ENCODE measurements at places on chromosomes 4 and X.

DNA sequence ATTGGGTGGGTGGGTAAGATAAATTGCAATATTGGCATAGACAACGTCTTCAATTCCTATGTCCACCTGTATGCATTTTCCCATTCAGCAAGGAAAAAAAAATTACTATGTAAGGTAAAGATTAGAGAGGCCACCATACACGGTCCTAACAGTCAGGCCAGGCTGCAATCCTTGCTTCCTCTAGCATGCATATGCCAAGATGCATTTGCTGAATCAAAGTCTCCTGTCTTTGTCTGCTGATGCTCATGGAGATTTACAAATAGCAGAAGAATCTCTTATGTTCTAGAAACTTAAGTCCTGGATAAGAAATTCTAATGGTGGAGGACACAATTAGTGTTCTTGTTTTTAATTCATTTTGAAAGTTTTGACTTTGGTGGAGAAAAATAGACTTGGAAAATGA is 206.8 kb downstream of the PDGFC start:
- no peak for DNase-seq

DNA sequence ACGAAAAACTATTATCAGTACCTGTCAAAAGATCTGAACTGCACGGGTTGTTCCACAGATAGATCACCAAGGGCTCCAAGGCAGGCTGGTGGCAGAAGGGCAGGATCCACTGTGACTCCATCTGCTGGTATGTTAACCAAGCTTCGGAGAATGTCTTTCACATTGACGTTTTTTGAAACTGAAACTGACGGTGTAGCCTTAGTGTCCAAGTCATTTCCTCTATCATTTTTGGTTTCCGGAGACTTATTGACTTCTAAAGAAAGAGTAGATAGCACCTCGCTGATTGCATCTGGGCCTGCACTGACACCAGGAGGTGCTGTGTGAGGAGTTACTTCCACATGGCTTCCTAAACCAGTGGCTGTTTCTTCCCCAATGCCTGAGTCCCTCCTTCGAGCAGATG is 186.9 kb downstream of the LRBA start:
- DNase-seq = peak; percentile 29

GRCh38 chrX:102684772-102685520 is 27.3 kb upstream of the GPRASP2 start:
- DNase-seq = no peak

DNA sequence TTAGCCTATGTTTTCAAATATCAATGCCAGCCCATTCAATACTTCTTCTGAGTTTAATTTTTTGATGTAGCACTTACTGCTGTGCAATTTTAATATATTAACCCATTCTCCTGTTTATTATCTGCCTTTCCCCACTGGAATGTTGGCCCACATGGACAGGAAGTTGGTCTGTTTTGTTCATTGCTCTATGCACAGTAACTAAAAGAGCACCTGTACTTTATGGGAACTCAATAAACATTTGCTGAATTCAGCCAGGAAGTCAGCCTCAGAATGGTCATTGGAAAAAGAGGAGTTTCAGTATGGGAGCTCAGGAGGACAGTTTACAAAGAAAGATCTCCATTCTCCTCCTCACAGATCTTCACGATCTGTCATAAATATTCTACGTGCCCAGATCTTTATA is 510.5 kb upstream of the AGA start:
- no peak for DNase-seq

GRCh38 chr4:40461062-40461461 is 125.9 kb downstream of the CHRNA9 start:
- DNase-seq = no peak

GRCh38 chr4:91243132-91243531 is 1060.6 kb upstream of the GRID2 start:
- no peak for DNase-seq

All from activated CD4-positive, alpha-beta T cell treated with anti-CD3 and anti-CD28 coated beads, Interleukin-2, amount 10 ng/mL, durations not matched to agents 7 days and 5 days (primary cell).